Upper lobe of right lung (tissue), 1 donor: ENCODE measurements at places on chromosomes 7 and 10. TPM values are rescaled to one million over a fixed set of nuclear protein-coding genes. Genes with fewer than 3 reads are reported as not detected.

DNA sequence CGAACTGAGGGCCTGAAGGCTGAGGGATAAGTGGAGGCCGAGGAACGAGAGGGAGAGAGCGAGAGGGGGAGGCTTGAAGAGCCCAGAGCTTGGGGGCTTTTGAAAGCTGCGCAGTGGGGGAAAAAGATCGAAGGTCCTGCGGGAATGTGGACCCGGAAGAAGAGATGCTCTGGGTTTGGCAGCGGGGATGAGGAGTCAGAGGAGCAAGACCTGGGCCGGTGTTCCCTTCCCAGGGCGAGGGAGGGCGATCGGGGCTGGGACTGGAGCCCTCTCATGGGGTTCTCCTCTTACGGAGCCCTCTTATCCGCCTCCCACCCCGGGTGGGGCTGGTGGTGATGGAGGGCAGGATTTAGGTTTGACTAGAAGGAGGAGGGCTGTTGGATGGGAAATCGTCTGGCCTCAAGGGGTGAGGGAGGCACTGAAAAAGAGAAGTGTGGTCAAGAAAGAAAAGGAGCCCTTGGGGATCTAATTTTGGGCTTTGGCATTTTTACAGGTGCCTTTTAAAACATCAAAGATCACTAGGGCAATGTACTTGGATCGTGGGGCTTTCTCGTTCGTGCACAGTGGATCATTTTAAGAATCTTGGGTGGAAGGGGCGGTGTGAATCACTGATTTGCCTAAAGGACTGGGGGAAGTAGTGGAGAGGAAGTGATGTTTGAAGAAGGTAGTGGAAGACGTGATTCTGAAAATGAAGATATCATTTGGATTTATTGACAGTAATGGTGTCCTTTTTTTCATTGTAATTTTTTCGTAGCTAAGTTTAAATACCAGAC is 637 bp downstream of the SAMD8 start:
- DNase-seq: no peak

The TMEM196 gene
- total RNA-seq: not detected

DNA sequence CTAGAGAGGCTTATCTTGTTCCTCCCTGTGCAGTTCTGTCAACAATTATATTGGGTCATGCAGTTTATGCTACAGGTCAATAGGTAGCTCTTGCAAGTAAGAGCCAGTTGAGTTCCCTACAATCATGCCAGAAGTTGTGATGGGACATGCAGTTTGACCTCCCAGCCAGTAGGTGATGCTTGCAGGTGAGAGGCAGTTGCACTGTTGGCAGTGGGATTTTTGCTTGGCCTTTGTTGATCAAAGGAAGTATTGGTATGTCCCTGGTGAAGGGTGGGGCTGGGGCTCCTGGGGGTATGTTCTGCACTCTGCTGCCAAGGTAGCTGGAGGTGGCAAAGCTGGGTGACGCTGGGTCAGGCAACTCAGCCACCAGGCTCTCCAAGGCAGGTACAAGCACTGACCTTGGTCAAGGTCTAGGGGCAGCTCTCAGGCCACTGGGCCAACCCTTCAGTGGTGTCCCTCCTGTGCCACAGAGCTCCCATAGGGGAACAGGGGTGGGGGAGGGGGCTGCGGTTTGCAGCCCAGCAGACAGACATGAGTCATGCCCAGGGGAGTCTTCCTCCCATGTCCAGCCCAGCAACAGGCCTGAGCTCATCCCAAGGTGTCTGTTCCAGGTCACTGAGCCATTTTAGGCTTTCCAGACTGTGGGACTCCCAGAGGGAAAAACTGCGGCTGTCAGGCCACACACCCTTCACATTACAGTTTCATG is 43.3 kb downstream of the MEOX2 start:
- no peak for DNase-seq

- no peak for DNase-seq
Measured at GRCh38 chr10:98963608-98964007, 272.0 kb downstream of the HPSE2 start.
